ENCODE measurements at places on chromosomes 7 and 10.
A peak's percentile ranks its signal among the peaks of the same experiment; 100 is the strongest.

DNA sequence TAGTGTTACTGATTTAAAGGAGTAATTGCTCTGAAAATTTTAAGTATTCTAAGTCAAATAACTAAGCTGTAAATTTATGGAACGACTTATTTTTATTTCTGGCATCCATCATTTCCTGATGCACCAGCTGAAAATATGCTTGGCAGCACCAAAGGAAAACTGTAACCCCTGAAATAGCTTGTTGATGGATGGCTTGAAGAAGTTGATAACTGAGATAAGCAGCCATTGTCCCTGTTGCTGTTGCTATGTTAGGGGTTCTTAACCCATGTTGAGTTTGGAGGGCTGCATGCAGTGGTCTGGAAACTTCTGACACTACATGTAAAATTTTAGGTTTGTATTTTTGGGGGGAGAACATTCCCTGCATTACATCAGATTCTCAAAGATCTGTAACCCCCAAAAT, 30.6 kb downstream of the RPA3 start:
- no peak for DNase-seq

- no peak for DNase-seq
Observed at GRCh38 chr10:35644050-35644950, 2.2 kb upstream of the FZD8 start.

DNA sequence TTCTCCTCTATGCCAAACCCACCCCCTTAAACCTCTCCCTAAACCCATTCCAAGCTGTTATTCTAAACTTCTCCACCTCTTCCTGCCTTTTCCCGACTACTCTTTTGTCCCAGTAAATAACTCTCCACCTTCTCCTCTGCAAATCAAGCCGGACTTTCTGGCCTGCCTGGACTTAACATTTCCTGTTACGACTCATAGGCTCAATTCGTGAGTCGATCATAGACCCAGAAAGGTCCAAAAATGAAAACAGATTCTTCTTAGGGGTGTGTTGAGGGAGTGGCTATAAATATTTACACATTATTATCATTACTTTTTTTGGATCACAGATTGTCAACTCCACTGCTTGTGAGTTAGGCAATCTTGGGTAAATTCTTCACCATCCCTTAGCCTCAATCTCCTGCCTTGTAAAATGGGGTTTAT, 59.0 kb upstream of the HABP2 start:
- DNase-seq = no peak

- no peak for DNase-seq
Observed at GRCh38 chr7:107846324-107846723, 43.3 kb upstream of the SLC26A3 start.

DNA sequence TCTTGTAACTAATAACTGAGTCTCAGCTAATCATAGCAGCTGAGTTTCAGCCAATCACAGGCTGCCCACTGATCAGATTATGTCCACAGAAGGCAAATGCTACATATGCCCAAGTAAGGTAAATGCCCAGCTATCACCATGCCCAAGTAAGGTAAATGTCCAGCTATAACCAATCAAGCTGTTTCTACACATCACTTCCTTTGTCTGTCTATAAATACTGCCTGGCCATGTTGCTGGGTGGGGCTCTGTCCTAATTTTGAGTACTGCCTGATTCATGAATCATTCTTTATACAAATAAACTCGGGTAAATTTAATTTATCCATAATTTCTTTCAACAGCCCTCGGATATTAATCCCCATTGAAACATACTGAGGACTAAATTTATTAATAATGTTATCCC, 312.4 kb downstream of the CACNA2D1 start:
- no peak for DNase-seq

- no peak for DNase-seq
Observed at GRCh38 chr7:73727952-73728351, 8.5 kb upstream of the STX1A start.

DNA sequence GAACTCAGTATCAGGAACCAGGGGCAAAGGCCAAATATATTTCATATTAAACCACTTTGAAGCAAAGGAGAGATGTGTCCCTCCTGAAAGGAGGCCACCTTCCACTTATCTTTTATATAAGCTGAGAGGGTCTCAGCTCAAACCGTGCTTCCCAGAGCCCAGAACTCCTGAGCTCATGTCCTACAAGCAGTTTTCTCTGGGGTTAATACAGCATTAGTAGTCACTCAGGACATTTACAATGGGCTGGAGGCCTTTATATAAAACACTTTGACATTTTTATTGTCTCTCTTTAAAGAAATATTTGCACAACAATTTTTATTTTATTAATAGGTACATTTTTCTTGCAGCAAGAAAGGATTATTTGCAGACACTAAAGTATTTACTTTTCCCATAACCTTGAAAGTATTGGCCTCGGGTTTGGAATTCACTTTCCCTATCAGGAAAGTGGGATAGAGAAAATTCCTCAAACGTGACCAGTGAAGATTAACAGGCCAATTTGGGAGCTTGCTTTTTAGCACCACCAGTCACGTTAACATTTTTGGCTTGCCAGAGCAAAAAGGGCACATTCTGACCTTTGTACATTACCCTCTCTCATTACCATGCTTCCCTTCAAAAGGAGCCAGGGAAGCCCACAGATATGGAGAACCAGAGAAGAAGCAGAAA, 464.9 kb upstream of the NRP1 start:
- DNase-seq = no peak

GRCh38 chr10:5949009-5949759, 28.2 kb downstream of the IL15RA start:
- DNase-seq = peak; percentile 28

- no peak for DNase-seq
Observed at GRCh38 chr10:49678827-49679479, 498 bp upstream of the C10orf53 start.

DNA sequence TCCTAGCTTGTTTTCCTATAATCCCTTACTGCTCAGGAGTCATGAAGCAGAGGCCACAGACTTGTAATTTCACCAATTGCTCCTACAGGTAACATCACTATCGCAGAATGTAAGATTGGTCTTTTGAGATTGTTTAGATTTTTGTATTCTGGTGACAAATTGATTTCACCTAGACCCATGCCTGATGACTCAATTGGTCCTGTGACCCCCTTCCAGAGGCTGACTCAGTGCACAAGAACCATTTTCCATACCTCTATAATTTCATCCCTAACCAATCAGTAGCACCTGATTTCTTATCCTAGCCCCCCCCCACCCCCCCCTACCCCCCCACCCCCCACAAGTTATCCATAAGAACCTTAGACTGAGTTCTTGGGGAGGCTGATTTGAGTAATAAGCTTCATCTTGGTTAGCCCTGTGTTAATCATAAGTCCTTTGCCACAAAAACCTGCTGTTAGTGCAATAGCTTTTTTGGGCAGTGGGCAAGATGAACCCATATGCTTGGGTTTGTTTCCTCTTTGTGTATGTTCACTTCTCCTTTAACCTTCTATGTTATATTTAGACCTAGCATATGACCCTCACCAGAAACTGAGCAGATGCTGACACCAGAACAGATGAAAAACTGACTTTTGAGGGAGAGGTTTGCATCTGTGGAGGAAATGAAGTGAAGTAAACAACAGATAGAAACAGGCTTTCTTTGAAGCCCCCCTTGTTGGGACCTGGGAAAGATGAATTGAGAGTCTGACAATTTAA, 187.1 kb downstream of the KIF20B start:
- no peak for DNase-seq

Measured in iPS DF 19.7 (cell line).